CD4-positive, alpha-beta T cell treated with Interleukin-1 beta for 1 hour (primary cell): ENCODE measurements at places on chromosomes 16 and 17.
A peak's percentile ranks its signal among the peaks of the same experiment; 100 is the strongest.

DNA sequence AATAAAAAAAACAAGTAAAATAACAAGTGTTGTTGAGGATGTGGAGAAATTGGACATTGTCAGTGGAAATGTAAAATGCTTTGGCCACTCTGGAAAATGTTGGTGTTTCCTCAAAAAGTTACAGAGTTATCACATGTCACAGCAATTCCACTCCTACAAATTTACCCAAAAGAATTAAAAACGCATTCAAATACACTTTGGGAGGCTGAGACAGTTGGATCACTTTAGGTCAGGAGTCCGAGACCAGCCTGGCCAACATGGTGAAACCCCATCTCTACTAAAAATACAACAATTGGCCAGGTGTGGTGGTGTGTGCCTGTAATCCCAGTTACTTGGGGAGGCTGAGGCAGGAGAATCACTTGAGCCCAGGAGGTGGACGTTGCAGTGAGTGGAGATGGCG lies 5.6 kb downstream of the TOP3A start:
- DNase-seq: no peak

DNA sequence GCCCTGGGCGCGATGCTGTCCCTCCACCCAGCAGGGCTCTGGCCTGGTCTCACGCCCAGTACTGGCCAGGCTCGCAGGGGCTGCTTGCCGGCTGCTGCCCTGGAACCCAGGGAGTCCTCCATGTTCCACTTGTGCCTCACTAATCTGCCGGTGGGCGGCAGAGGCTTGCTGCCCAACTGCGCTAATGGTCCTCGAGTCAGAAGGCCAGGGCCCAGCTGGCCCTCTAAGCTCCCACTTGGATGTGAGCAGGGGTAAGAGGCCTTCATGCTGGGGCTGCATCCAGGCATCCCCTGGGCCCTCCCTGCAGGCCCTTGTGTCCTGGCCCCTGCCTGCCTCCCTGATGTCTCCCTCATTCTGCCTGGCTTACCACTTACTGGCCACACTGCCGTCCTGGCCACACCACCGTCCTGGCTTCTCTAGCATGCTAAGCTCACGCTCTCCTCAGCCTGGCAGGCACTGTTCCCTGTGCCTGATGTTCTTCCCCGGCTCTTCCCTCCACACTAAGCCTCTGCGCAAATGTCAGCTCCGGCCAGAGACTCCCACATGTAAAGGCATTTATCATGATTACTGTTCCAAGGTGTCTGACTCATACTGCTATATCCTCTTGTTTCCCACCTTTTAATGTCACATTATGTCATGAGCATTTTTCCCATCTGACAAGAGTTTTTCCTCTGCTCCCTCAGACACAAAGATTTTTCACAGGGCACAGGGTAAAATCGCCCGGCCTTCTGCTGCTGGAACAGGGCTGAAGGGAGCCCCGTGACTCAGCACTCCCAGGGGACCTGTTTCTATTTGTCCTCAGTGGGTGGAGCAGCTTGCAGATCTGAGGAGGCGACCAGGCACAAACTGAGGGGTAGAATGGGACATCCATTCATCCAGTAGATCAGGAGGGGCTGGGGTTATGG lies 15.9 kb downstream of the B9D1 start:
- DNase-seq: no peak

- peak; percentile 57 for DNase-seq
Observed at GRCh38 chr17:10327640-10328039, 45.2 kb downstream of the MYH13 start.

- DNase-seq: no peak
Observed at GRCh38 chr17:75428543-75429469, 23.3 kb upstream of the GRB2 start.

GRCh38 chr16:49622421-49623402 lies 233.2 kb downstream of the ZNF423 start:
- DNase-seq: no peak

- no peak for DNase-seq
Observed at GRCh38 chr17:49576088-49576916, 631 bp downstream of the NXPH3 start.

DNA sequence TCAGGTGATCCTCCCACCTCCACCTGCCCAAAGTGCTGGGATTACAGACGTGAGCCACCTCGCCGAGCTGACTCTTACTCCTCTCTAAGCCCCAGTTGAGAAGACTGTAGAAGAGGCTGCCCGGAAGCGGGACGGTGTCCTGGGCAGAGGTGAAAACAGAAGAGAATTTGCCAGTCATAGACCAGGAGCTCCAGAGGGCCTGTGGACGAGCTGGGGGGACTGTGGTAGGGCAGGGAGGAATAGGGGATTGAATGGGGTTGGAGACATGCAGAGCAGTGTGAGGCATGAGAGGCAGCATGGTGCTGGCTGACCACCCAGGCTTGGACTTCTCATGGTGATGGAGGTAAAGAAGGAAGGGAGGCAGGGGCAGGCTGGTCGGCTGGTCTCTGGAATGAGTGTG lies 17.1 kb upstream of the PHB1 start:
- DNase-seq: no peak

GRCh38 chr16:333406-334094 lies 19.0 kb downstream of the AXIN1 start:
- DNase-seq: no peak

DNA sequence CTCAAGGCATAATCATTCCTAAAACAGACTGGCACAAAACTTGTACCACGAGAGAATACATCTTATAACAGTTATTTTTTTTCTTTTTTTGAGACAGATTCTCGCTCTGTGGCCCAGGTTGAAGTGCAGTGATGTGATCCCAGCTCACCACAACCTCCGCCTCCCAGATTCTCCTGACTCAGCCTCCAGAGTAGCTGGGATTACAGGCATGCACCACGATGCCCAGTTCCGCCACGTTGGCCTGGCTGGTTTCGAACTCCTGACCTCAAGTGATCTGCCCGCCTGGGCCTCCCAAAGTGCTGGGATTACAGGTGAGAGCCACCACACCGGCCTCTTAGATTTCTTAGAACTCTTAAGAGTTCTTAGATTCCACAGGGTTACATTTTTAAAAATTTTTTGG lies 4.1 kb downstream of the NUFIP2 start:
- DNase-seq: no peak

GRCh38 chr17:41588126-41588810 lies 1.6 kb upstream of the KRT14 start:
- DNase-seq: no peak

DNA sequence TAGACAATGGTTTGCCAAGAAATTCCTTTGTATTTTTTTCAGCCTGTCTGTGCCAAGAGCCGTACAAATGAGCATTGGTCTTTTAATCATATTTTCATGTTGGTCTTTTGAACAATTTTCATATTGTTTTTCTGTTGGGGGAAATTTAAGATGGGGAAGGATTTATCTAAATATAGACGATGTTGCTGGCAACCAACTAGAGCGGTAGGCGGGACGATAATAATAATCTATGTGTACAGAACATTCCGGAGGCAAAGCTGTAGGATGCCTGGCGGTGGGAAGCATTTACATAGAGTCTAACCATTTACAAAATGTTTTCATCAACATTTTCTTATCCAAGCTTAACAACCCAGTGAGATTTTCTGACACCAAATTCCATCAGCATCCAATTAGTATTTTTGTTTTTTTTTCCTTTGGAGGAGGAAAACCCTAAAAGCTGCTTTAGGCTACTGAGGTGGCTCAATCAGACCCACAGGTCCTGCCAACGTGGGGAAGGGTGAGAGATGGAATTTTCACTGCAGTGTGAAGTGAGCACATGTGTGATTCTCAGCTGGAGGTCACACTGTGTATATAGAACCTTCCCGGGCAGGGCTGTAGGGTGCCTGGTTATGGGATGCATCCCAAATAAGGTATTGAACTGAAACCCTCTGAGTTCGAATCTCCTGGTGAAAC lies 11.7 kb upstream of the SEC14L1 start:
- no peak for DNase-seq

- DNase-seq: peak; percentile 20
Observed at GRCh38 chr17:51372345-51373004, 112.1 kb downstream of the UTP18 start.

GRCh38 chr17:752620-753219 lies 656 bp upstream of the GEMIN4 start:
- DNase-seq: no peak

GRCh38 chr16:35210681-35211433 lies 1751.4 kb downstream of the TP53TG3F start:
- no peak for DNase-seq

DNA sequence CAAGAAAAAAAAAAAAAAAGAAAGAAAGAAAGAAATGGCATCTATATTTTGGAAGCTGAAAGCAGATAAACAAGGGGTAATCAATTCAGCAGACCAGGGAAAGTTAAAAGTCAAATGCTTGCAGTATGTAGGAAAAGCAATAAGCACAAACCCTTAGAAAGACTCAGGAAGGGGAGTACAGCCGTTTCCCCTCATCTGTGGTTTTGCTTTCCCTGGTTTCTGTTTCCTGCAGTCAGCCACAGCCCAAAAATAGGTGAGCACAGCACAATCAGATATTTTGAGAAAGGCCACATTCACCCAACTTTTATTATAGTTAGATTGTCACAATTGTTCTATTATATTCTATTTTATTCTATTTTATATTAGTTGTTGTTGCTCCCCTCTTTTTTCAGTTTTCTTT lies 14.4 kb upstream of the ALOX12 start:
- no peak for DNase-seq

- no peak for DNase-seq
Observed at GRCh38 chr17:12756786-12757185, 32.5 kb upstream of the ARHGAP44 start.

GRCh38 chr17:49434821-49435670 lies 20.4 kb upstream of the PHB1 start:
- DNase-seq: peak; percentile 52

GRCh38 chr16:58127634-58128033 lies 1.5 kb downstream of the CFAP20 start:
- DNase-seq: no peak

DNA sequence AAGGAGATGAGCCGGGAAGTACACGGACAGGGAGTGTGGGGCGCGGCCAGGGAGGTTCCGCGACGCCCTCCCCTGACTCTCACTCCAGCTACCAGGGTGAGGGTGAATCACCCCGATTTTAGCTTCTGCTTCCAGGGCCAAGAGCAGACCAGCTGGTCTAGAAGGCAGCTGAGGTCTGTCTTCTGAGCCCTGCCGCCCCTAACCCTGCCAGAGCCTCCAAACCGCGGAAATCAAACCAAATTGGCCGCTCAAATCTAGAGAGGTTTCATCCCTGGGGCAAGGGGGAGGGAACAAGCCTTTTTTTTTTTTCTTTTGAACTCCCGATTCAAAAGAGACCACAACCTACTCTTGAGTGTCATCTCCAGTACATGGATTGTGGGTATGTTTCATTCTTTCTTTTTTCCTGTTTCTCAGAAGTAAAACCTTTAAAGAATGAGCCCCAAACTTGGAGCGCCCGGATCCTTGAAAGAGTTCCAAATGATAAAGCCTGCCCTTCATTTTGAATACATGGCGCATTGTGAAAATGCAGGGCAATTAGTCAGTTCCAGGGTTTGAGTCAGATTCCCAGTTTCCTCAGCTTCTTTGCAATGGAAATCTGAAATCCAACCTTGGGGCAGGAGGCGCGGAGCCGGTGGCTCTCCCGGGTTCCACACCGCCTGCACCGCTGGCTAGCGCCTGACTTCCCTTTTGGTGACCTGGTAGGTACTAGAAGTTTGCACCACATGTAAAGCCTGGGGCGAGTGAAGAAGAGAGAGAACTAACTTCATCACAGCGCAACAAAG lies 16.5 kb upstream of the ZFHX3 start:
- peak; percentile 55 for DNase-seq

GRCh38 chr17:76710863-76711611 lies at the start of gene MXRA7:
MXRA7 (minus strand) TSS chr17:76710965; CDS start chr17:76710946, 19 bp downstream.
- peak; percentile 64 for DNase-seq

DNA sequence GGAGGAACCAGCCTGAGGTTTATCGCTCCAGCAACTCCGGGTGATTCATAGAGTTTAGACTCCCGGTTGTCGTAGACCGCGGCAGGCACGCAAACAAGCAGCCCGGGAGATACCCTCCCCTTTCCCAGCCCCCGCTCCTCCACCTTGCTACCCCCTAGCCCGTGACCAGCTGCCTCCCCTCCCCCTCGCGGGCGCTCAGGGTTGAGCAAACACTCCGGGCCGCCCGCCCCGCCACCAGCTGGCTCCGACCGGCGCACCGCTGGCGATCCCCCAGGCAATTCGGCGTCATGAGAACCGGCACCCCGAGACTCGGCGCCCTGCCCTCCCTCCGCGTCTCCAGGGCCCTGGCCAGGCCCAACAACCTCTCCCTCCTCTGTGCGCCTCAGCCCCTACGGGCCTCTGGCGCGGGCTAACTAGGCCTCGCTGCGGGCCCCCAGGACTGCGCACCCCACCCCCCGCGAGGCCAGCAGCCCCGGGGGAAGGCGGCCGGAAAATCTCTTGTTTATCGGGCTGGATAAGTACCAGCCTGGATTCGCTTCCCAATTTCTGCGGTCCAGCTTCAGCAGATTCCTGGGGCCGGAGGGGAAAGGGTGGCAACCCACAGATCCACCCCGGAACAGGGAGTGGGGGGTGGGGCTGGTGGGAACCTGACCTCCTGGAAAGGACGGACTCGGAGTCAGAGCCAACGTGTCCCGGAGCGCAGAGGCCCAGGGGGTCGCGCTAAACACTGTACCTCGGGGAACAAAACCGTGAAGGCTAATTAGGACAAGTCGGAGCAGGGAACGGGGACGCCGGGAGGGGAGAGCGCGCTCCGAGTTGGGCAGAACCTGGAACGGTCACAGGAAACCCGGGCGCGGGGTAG lies 951 bp upstream of the GPRC5C start:
- DNase-seq: no peak

GRCh38 chr16:2096853-2097595 lies 38.7 kb downstream of the PKD1 start:
- DNase-seq: no peak

- DNase-seq: no peak
Observed at GRCh38 chr17:29012535-29012934, 6.7 kb upstream of the SEZ6 start.

- DNase-seq: no peak
Observed at GRCh38 chr17:45060382-45060796, 728 bp upstream of the NMT1 start.

DNA sequence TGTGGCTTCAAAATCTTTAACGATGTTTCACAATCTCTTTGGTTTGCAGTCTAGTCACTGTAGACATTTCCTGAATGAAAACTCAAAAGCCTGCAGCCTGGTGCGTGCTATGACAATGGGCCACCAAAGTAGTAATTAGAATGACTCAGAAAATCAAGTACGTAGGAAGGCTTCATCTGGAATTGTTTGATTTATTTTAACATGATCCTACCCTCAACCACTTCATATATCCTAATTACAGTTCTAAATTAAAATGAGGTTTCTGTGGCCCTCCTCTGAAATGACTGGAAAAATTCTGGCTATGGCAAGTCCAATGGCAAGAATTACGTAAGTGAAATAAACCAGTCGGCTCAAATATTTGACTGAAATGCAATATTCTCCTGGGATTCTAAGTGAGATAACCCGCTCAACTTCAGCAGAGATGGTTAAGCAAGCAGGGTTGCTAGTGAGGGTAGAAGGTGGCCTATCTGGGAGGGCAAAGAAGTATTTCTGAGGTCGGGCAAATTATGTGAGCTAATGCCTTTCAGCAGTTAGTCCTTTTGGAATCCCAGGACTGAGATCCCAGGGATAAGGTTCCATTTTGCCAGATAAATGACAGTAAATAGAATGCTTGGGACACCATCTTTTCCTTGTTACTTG lies 145.6 kb upstream of the MYOCD start:
- no peak for DNase-seq

- no peak for DNase-seq
Observed at GRCh38 chr16:82782715-82783251, 156.0 kb downstream of the CDH13 start.

- no peak for DNase-seq
Observed at GRCh38 chr17:79966681-79967080, 69.0 kb downstream of the TBC1D16 start.

GRCh38 chr17:41767324-41768042 lies 19.0 kb downstream of the JUP start:
- DNase-seq: no peak

- DNase-seq: no peak
Observed at GRCh38 chr17:66981983-66982508, 17.5 kb downstream of the CACNG4 start.
